Neural cell (in vitro differentiated cells): ENCODE measurements at places on chromosomes 12 and 14. TPM values are rescaled to one million over a fixed set of nuclear protein-coding genes. Genes with fewer than 3 reads are reported as not detected.

SLC7A8 gene
- polyA plus RNA-seq = 0.21 and 1.7 TPM in 2 replicates

RAPGEF3 gene
- polyA plus RNA-seq = 0.30 and 1.5 TPM in 2 replicates

EGLN3 gene
- polyA plus RNA-seq = 1.9 TPM in 1 of 2 replicates, not detected in the other

ART4 gene
- not detected in 2 replicates for polyA plus RNA-seq

IL23A gene
- polyA plus RNA-seq = 0.31 TPM in 1 of 2 replicates, not detected in the other

LRP6 gene
- 28.1 and 33.5 TPM in 2 replicates for polyA plus RNA-seq

EMC9 gene
- 45.1 and 54.6 TPM in 2 replicates for polyA plus RNA-seq

CGRRF1 gene
- 30.0 and 31.0 TPM in 2 replicates for polyA plus RNA-seq
